ENCODE measurements at places on chromosomes 11 and 22. TPM values are rescaled to one million over a fixed set of nuclear protein-coding genes. Genes with fewer than 3 reads are reported as not detected.

The NTM gene
- 54.7 TPM for polyA plus RNA-seq

The MRGPRX4 gene
- polyA plus RNA-seq = not detected

The OR5AR1 gene
- not detected for polyA plus RNA-seq

The GNAZ gene
- 2.7 TPM for polyA plus RNA-seq

The NOX4 gene
- 50.3 TPM for polyA plus RNA-seq

The CARD10 gene
- 17.9 TPM for polyA plus RNA-seq

The PITPNM1 gene
- 38.6 TPM for polyA plus RNA-seq

The PPP6R2 gene
- polyA plus RNA-seq = 58.8 TPM

The OR52E8 gene
- not detected for polyA plus RNA-seq

The SLC17A6 gene
- not detected for polyA plus RNA-seq

The FJX1 gene
- 18.2 TPM for polyA plus RNA-seq

The CD59 gene
- 219 TPM for polyA plus RNA-seq

The SCGB2A2 gene
- polyA plus RNA-seq = not detected

The OR6T1 gene
- not detected for polyA plus RNA-seq

The MS4A10 gene
- polyA plus RNA-seq = 0.31 TPM

The SLC22A25 gene
- polyA plus RNA-seq = 0.06 TPM

The MPPED2 gene
- 19.3 TPM for polyA plus RNA-seq

The UBQLN3 gene
- not detected for polyA plus RNA-seq

The MMP10 gene
- not detected for polyA plus RNA-seq

All from left renal pelvis (tissue), 4 donors.